ENCODE measurements at places on chromosomes 3 and 15.

GRCh38 chr15:42593143-42593542 is 17.7 kb downstream of the STARD9 start:
- DNase-seq: no peak

GRCh38 chr15:84715441-84716035 is 401 bp downstream of the SEC11A start:
- DNase-seq: no peak

DNA sequence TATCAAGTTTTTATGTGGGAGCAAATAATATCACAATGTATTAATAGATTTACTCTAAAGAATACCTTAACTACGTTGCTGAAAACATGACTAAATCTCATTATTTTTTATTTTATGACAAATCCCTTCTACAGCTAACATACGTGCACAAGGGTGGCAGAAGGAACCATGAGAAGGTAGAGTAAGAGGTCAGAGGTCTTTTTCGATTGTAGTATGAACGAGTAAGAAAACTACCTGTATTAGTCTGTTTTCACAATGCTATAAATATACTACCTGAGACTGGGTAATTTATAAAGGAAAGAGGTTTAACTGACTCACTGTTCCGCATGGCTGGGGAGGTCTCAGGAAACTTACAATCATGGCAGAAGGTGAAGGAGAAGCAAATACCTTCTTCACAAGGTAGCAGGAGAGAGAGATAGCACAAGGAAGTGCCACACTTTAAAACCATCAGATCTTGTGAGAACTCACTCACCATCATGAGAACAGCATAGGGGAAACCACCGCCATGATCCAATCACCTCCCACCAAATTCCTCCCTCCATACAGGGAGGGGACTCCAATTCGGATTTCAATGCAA is 95.3 kb downstream of the SUCLG2 start:
- no peak for DNase-seq

GRCh38 chr15:92711457-92711831 is 55.9 kb upstream of the FAM174B start:
- DNase-seq: no peak

DNA sequence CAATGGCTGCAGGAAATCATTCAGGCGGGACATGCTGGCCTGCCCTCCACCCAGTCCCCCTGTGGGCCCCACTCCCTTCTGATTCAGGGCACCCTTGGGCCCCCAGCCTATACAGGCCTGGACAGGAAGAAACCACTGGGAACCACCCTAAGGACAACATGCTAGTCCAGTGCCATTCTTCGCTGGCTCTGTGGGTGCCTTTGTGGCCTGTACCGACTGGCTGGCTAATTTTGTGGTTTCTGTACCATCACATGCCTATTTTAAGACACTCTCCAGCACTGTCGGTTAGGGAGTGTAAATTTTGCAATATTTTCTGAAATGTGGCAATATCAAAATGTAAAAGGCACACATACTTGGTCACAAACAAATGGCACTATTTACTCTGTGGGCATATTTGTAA is 61.4 kb upstream of the POLG start:
- no peak for DNase-seq

DNA sequence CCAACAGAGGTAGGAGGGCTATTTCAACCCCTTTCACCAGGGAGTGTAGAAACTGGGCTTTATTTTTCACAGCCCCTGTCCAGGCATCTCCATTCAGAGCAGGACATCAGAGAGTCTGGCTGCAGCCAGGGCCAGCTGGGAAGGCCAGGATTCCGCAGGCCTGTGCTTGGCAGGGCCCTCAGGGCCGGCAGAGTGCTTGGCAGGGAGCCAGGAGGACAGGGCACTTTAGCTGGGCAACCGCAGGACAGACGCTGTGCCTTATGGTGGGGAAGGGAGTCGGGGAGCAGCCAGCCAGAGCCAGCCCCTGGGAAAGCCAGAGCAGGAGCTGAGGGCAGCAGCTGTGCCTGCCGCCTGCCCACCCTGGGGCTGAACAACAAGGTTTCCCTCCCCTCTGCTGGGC is 34.5 kb upstream of the IQCF6 start:
- no peak for DNase-seq

DNA sequence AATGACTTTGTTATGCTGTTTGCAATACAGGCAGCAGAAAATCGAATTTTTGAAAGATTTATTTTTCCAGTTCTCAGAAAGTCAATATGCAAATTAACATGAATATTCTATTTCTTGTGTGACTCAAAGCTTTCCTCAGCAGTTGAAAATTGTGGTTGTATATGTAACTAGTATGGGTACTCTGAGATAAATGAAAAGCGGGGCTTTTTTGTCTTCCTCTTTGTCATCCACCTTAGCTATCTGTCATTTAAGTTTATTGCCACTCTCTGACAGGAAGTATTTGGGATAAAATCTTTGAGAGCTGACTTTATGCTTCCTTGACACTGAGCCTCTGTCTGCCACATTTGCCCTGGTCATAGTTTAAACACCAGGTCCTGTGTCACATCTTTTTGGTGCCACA is 91.5 kb downstream of the ATG7 start:
- DNase-seq: no peak

DNA sequence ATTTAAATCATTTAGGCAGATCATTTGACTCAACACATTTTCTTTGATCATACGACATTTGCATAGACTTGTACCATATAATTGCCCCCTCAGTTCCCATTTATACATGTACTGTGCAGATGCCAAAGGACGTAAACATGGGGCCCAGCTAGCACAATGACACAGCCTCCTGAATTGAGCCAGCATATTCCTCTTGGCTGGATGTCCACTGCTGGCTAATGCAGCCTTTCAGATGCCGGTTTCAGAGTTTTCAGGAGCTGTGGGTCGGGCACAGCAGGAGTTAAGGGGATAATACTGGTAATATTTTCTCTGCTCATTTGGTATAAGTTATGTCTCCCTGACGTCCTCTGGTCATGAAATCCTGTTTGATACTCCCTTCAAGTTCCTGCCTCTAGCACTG is 39.4 kb downstream of the KAT2B start:
- DNase-seq: no peak

DNA sequence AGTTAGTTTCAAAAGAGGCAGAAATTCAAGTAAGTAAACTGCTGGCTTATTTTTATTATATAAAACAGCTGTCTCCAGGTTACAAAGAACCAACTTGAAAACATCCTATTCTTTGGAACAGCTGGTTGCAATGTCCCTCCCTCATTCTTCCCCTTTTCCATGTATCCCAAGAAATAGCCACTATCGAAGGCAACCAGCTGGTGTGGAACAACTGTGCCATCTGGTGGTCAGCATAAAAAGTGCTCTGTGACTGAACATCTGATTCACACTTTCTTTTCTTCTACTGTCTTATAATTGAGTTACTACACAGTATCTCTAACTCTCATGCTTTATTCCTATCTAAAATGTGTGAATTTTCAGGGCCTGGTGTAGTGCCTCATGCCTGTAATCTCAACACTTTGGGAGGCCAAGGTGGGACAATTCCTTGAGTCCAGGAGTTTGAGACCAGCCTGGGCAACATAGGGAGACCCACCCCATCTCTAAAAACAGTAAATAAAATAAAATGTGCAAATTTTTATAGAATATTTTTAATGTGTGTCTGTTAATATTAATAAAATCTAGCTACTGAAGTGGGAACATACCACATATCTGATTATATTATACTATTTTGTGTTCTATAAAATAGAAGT is 9.6 kb downstream of the OSBPL11 start:
- DNase-seq: peak; percentile 14

GRCh38 chr15:83209333-83209732 is 1.7 kb upstream of the HDGFL3 start:
- DNase-seq: no peak

GRCh38 chr15:25450163-25450562 is 11.3 kb upstream of the UBE3A start:
- no peak for DNase-seq

DNA sequence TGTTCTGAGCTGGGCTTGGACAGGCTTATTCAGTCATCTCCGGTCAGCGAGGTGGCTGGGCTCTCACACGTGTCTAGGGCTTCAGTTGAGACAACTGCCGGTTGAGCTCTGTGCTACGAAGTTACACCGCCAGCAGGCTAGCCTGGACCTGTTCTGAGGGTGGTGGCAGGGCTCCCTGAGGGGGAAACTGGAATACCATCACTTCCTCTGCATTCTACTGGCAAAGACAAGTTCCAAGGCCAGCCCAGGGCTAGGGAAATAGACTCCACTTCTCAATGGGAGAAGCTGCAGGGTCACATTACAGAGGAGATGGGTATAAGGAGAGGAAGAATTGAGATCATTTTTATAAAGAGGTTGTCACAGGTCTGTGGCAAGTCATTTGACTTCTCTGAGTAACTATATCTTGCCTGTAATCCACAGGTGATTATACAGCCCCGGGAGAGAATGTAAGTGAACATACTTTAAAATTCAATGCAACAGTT is 106.8 kb upstream of the IL12A start:
- DNase-seq: no peak

- DNase-seq: no peak
These were observed 81.7 kb upstream of the ZPLD1 start for GRCh38 chr3:102353148-102353547.

GRCh38 chr15:91694131-91694830 is 159.2 kb upstream of the SLCO3A1 start:
- DNase-seq: no peak

GRCh38 chr15:91855241-91855640 is 1.7 kb downstream of the SLCO3A1 start:
- DNase-seq: no peak

GRCh38 chr15:69976366-69976994 is 121.2 kb downstream of the TLE3 start:
- peak; percentile 18 for DNase-seq

DNA sequence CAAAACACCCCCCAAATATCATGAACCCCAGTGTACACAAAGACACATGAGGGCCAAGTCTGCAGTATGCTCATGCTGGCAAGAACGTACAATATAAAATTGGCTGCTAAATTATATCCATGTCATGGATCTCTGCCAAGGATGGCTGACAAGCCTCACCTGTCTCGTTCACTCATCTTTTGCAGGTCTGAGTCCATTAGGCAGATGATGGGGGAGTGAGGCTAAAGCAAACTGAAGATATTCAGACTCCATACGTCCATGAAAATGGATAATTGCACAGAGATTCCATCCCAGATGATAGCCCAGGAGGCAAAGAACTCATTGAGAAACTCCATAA is 122.3 kb upstream of the PTPRG start:
- DNase-seq: no peak

- no peak for DNase-seq
These were observed 77.9 kb downstream of the PCSK6 start for GRCh38 chr15:101411581-101411980.

All from central memory CD4-positive, alpha-beta T cell (primary cell).